ENCODE measurements at places on chromosomes 12 and 14.

GRCh38 chr14:77316872-77317301 lies 3.8 kb downstream of the POMT2 start:
- DNase-seq: no peak

DNA sequence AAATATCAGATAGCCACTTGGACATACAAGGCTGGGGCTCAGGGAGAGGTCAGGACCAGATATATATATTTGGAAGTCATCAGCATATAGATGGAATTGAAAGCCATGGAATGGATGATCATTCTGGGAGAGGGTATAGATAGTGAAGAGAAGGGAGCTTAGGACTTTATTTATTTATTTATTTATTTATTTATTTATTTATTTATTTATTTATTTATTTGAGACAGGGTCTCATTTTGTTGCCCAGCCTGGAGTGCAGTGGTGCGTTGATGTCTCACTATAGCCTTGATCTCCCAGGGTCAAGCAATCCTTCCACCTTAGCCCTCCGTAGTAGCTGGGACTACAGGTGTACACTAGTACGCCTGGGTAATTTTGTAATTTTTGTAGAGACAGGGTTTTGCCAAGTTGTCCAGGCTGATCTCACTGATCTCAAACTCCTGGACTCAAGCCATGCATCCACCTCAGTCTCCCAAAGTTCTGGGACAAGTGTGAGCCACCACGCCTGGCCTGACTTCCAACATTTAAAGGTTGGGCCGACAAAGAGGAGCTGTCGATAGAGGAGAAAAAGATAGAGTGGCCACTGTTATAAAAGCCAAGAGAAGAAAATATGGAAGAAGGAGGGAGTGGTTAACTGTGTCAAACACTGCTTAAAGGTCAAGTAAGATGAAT lies 8.7 kb upstream of the INHBE start:
- DNase-seq: no peak

DNA sequence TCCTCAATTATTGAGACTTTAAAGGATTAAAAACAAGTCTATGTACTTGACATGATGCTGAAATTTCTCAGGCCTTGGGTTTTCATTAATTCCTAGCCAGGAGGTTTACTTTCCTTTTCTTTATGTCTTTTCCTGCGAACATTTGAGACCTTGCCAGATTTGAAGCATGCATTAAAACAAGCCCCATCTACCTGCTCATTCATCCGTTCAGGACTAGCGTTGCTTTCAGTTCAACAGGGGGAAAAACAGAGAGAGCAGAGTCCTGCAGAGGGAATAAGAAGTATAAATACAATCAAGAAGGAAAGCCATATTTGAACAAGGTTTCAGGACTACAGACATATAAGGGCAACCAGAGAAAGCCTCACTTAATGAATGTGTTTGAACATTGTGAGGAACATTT lies 542.4 kb downstream of the DIO2 start:
- no peak for DNase-seq

- no peak for DNase-seq
These were observed 5.1 kb downstream of the ARHGDIB start for GRCh38 chr12:14956024-14956891.

DNA sequence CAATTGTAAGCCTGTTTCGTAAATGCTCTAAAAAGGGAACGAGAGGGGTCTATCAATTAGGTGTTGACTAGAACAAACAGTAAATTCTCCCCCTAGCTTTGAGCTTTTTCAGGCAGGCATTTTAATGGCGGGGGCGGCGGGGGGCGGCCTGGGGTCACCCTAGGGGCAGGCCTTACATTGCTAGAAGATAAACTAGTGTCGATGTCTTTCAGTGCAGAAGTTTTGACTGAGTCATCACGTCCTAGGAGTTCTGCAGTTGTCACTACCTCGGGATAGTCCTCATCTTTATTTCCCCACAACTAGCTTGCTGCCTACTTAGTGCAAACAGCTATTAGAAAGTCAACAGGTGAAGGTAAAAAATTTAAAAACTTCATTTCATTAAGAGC lies 1.6 kb downstream of the ATP6V1D start:
- no peak for DNase-seq

DNA sequence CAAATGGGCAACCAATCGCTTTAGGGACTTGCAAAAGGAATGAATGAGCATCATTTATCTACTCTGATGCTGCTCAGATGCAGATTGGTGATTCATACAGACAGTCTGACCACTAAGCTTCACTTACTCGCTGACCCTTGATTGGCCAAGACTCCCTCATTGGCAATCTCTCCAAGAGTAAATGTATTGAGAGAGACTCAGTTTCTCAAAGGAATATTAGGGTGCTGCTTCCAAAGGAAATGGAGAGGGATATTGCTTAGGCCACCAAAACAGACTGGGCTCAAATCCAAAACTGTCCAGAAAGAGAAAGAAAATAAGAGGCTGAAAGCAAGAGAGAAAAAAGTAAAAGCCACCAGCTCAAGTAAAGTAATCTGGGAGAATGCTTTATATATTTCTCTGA lies 785.2 kb downstream of the GALC start:
- DNase-seq: no peak

Data from activated CD8-positive, alpha-beta memory T cell treated with anti-CD3 and anti-CD28 coated beads for 48 hours (primary cell).